ENCODE measurements at places on chromosomes 6 and 20. TPM values are rescaled to one million over a fixed set of nuclear protein-coding genes. Genes with fewer than 3 reads are reported as not detected.

Gene ANKRD66
- total RNA-seq: not detected

Gene GABRR1
- not detected for total RNA-seq

Gene HLA-DOB
- total RNA-seq: 0.14 TPM

Gene CALHM4
- not detected for total RNA-seq

Gene RANBP9
- 14.9 TPM for total RNA-seq

Gene SAMD5
- total RNA-seq: 1.1 TPM
